AG08395 (cell line): ENCODE measurements at places on chromosomes 5 and 9.
A peak's percentile ranks its signal among the peaks of the same experiment; 100 is the strongest.

DNA sequence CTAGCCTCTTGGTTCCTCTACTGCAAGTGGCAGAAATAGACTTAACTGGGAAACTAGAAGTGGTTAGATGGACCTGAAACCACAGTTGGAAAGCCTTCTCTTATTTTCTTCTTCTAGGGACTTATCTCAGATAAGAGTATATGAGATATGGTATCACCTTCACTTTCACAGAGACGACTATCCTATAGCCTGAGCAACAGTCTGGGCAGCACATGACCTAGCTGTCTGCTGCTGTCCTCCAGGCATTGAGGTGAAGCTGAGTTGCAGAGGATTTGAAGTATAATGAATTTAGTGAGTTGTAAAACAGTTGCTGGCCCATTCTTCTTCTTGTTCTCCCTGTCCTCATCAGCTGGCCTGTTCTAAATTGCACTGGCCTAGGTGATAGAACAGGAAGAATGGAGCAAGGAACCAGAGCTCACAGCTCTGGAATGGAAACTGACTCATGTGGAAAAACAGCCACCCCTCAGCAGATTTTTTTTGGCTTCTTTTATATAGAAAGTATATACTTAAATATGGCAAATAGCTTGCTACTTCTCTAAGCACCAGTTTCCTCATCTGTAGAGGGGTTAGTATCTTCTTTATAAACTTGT lies 27.8 kb downstream of the RECK start:
- DNase-seq, result peak; percentile 18

DNA sequence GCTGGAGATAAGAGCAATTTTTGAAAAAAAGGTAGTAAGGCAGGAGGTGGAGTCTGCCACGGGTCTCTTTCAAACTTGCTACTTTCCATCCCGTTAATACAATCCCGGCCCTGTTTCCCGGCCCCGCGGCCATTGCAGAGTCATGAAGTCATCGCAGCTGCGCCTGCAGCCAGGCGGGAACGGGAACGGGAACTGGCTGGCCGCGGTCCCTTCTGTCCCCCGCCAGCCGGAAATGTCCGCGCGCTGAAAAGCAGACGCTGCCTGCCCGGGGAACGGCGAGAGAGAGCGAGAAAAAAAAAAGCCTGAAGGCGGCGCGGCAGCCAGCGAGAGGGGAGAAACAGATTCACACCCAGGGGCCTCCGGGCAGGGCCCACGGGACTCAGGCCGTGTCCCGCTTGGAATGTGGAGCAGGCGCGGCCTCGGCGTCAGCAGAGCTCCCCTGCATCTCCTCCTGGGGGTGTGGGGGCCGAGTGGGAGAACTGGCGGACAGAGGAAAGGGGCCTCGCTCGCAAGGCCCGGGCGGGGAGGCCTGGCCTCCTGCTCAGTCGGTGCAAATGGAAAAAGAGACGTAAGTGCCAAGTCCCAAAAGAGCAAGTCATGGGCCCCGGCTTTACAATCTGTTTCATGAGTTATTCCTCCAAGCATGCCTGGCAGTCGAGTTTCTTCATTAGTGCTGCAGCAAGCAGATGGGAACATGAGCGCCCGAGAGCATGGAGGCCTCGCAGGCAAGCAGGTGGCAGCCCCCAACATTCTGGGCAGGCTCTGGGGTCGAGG lies 201.2 kb upstream of the GAS1 start:
- peak; percentile 77 for DNase-seq

GRCh38 chr5:14737291-14737690 lies 72.8 kb downstream of the OTULIN start:
- no peak for DNase-seq

- DNase-seq, result no peak
These were observed 4.7 kb downstream of the TBCA start for GRCh38 chr5:77771452-77771851.

- peak; percentile 51 for DNase-seq
These were observed 182.4 kb upstream of the OTULINL start for GRCh38 chr5:14399054-14399692.

GRCh38 chr9:92439921-92440750 lies 15.9 kb upstream of the OMD start:
- DNase-seq, result peak; percentile 36

DNA sequence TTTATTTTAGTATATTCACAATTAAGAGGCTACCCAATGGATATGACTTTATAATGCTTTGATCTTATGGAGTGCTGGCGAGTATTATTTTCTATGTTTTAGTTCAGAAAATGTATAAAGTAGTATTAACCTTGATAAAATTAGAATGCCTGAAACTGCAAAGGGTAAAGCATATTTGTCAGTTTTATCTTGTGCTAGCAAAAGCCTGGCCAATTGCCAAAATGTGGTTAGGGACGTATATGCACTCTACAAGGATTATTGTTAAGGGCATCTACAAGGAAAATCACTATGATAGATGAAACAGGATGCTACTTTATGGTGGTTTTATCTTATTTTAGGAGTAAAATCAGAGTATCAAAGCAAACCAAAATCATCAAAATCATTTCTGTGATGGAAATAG lies 281.7 kb downstream of the CCDC171 start:
- no peak for DNase-seq

DNA sequence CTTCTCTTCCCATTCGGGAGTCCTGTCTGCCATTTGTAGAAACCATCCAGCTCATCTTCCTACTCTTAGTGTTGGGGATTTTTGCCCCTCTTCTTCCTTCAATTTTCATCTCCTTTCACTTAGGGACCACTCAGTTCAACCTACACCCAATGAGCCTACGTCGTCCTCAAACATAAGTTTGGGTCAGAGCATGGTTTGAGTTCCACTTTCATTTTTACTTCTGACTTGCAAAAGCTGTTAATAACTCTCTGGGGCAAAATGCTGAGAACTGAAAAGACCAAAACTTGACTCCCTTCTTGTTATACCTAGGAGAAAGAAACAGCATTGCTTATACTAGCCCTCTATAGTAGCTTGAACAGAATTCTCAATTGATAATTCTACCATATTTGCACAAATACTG lies 381.5 kb upstream of the MPDZ start:
- no peak for DNase-seq

GRCh38 chr5:37668524-37669047 lies 171.3 kb downstream of the GDNF start:
- DNase-seq, result peak; percentile 88

GRCh38 chr5:62340392-62340791 lies 34.4 kb downstream of the KIF2A start:
- no peak for DNase-seq

DNA sequence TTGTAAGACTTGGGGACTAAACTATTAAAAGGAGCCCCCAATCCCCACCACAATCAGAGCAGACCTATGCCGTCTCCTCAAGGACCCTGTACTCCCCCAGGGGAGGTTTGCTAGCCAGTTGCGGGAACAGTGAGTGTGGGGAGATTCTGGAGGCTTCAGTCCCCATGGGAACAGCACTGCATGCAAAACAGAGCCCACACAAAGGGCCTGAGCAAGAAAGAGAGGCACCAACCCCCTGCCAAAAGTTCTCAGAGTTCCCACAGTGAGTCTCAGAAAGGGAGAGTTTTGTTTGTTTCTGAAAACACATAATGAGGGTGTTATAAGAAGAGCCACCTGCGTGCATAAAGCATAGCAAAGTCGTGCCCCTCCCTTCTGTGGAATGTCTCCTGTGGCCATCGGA lies 56.6 kb downstream of the CFAP90 start:
- DNase-seq, result no peak

- no peak for DNase-seq
These were observed 1.9 kb downstream of the KIAA1191 start for GRCh38 chr5:176359658-176360057.
